Activated T-cell treated with anti-CD3 and anti-CD28 coated beads, Interleukin-2, amount 50 U/mL, for 48 hours (primary cell): ENCODE measurements at places on chromosomes 1 and 21.

DNA sequence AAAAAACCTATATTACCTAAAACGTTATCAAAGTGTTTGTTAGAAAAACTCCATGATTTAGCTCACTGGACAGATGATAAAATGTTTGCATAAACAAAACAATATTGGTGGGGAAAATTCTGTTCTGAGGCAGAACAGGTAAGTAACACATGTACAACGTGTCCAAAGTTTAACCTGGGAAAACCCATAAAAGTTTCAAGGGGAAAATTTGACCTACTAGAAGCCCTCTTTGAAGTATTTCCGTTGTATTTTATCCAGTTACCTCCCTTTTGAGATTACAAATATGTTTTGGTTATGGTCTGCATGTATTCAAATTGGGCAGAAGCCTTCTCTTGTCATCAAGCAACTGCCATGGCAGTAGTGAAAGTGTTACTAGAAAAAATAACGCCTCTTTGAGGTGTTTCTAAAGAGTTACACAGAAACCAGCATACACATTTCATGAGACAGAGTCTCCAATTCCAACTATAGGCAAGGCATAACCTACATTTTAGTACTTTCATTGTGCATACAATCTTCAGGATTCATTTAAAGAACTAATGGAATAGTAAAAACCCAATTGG is 58.0 kb upstream of the PDC start:
- no peak for DNase-seq

DNA sequence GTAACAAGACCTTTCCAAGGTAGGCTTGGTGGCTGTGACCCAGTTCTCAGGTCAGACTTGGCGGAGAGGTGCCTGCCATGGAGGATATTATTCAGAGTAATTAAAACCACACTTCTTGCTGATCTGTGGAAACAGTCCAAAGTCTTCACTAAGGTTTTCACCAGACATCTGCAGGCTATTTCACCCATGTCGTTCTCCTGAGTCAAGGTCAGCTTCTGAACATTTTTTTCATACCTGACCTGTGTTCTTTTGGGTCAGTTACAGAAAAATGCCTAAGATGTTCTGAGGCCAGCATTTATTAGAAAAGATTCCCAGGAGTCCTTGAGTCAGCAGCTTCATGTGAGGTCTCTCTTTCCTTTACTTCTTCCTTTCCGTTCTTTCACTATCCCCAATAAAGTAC is 54.9 kb downstream of the RGL1 start:
- DNase-seq, result no peak

GRCh38 chr1:200535605-200536004 is 84.9 kb downstream of the KIF14 start:
- DNase-seq, result peak; percentile 26

DNA sequence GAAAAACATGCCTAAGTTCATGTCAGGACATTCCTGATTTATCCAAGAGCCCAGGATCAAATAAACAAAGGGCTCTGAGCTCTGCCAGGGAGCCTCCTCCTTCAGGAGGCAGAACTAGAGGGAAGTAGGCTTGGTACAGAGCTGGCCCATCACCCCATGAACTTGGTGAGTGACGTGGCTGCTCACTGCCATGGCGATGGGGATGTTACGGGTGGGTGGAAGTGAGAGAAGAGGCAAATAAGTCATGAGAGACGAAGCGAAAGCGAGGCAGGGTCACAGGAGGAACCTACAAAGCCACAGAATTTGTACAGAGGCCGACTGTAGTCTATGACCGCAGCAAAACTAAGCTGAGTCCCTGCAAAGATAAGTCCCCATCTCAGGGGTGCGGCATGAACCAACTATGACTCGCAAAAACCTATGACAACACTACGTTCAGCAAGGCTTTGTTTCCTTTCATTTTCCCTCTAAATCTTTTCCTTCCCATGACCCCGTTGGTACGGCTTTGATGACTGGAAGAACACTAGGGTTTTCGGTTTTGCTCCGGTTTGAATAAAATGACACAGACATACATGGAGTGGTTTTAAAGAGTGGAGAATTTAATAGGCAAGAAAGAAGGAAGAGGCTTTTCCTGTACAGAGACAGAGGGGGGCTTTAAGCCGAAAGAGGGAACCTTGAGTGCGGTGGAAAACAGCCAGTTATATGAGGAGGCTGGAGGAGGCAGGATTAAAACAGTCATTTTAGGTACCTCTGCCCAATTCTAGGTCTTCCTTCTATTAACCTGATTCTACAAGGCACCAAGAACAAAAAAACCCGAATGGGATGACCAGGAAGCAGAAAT is 74.1 kb downstream of the CD46 start:
- DNase-seq, result peak; percentile 89

DNA sequence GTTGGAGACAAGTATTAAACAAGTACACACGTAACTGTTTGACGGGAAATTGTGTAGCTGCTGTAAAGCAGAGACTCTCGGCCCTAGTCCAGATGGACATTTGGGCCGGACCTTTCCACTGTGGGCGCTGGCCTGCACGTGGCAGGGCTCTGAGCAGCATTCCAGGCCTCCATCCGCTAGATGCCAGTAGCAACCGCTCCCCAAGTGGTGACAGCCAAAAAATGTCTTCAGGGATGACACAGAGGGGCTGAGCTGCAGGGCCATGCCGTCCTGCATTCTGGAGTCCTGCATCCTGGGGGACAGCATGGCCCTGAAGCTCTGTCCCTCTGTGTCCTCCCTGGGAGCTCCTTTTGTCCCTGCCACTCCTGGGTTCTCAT is 24.8 kb downstream of the A3GALT2 start:
- no peak for DNase-seq

DNA sequence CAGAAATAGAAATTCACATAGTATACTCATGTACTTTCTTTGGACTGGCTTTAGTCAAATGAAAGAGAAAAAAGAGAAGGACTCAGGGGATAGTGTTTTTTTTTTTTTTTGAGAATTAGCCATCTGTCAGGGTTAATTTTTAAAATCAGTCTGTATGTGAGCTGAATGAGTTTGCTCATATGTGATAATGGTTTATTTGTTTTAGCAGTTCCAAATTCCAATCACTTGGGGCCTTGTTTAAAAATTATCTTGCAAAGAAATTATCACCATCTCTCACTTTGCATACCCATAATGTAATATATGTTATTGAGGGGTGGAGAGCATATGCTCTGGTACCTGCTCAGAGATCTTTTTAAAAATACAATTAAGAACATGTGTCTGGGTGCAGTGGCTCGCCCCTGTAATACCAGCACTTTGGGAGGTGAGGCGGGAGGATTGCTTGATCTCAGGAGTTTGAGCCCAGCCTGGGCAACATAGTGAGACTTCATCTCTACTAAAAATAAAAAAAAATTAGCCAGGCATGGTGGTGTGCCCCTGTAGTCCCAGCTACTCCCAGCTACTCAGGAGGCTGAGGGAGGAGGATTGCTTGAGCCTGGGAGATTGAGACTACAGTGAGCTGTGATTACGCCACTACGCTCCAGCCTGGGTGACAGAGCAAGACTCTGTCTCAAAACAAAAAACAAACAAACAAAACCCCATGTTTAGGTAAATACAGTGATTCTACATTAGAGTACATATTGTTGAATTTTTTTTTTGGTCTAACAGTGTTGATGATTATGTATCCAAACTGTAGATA is 19.7 kb downstream of the GNAI3 start:
- DNase-seq, result no peak

DNA sequence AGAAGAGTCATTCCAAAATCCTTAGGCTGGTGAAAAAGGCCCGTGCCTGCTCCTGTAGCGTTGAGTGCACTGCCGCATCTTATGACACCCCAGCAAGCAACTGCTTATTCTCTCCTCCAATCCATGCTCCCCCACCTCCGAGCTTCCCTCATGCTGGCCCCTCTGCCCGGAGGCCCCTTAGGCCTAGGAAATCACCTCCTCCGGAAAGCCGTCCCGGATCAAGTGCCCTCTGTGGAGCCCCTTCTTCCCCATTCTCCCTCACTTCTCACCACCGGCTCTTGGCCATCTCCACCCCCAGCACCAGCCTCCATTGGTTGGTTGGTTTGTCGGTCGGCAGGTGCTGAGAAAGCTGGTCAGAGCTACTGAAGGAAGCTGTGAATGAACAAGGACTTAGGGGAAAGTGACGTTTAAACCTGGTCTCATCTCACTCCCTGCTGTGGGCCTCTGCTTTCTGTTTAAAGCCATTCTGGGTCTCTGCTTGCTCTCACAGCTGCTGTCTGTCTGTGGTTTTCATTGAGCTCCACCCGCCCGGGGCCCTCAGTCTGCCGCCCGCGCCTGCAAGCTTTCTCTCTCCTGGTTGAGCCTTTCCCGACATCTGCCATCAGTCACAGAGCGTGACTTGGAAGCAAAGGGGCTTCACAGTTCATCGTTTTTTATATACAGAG is 122.2 kb downstream of the KCNN3 start:
- DNase-seq, result peak; percentile 72

GRCh38 chr1:68293609-68294366 is 61.5 kb upstream of the WLS start:
- no peak for DNase-seq

GRCh38 chr1:115694805-115695204 is 53.0 kb downstream of the VANGL1 start:
- DNase-seq, result no peak

DNA sequence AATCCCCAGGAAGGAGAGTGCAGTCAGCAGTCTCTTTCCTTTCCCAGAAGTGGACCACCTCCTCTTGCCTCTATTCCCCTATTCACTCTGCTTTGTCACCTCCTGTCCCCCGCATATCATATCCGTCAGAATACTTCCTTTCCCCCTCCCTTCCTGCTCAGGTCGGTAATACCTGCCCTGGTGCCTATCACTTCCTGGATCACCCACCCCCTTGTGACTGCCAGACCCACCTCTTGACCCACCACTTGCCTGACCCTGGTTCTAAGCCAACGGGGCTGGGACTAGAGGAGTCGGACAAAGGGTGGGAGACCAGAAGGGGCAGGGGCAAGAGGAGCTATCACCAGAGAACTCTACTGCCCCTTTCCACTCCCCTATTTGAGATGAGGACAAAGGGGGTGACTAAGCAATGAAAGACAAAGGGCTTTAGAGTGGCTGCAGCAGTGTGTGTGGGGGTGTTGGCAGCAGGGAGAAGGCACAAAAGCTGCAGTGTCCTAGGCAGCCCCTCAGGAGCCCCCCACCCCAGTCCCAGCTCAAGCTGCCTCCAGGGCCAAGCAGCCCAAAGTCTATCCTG is 1.7 kb upstream of the ADAMTS4 start:
- peak; percentile 49 for DNase-seq

- DNase-seq, result no peak
These were observed 759 bp downstream of the AMPD2 start for GRCh38 chr1:109620401-109620791.

DNA sequence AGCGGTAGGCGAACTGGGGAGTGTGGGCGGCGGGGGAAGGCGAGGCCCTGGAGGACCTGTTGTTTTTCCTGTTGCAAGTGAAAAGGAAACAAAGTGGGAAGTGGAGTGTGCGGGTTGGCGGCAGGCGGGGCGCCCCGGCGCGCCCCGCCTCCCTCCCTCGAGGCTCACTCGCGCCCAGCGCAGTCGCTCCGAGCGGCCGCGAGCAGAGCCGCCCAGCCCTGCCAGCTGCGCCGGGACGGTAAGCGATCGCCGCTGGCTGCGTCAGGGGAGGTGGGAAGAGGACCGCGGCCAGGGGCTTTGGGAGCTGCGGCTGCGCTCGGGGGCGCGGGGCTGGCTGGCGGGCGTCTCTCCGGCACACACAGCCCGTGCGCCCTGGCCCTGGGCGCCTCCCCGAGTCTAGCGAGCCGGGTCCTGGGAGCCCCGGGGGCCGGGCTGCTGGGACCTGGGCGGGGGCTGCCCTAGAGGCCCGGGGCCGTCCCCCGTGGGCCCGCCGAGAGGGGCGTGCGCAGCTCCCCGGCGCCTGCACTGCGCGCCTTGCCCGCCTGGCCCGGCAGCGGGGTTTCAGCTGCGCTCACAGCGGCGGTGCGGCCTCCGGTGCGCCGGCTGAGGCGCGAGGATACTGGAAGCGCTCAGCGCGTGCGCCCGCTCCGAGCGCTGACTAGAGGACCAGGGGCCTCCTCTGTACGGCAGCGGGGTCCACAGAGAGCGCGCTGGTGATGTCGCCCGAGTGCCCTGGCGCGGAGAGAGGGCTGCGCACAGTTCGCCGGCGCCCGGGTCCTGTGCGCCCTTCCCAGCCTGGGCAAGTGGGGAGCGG is at the start of gene PIK3CD:
PIK3CD (plus strand) TSS at position 167 of the 814 bp plus-strand sequence. CDS start 58,725 bp downstream, outside the sequence.
- peak; percentile 66 for DNase-seq

DNA sequence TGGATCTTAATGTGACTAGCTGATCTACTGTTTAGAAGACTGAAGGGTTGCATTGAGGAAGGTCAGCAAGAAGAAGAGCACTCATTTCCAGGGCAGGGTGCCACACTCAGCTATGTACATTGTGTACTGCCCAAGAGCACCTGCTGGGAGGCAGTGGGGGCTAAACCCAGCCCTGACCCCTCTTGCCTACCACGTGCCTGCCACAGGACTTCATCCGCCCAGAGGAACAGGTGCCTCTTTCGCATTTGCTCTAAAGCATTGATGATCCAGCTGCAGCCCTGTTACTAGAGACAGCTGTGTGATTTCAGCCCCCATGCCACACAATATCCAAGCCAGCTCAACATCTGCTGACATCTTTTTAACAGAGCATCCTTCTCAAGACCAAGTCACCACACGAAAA is 341.8 kb downstream of the LMX1A start:
- DNase-seq, result no peak

DNA sequence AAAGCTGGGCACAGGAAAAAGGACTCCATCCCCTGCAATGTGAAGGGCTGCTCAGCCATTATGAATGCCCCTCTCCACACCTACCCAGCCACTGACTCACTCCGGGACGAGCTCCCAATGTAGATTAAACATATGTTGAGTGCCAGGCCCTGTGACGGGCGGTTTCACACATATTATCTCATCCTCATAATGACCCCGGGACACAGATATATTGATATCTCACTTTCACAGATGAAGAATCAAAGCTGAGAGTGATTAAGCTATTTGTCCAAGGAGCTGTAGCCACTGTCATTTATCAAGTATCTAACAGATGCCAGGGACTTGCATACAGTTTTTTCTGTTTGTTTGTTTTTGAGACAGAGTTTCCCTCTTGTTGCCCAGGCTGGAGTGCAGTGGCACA is 35.0 kb upstream of the SLC30A1 start:
- DNase-seq, result no peak

GRCh38 chr1:92968138-92969032 is 7.1 kb upstream of the DIPK1A start:
- DNase-seq, result no peak

- DNase-seq, result no peak
These were observed 92.9 kb downstream of the KIF14 start for GRCh38 chr1:200527670-200528069.

- peak; percentile 62 for DNase-seq
These were observed 69.5 kb downstream of the RHOU start for GRCh38 chr1:228804640-228805413.

GRCh38 chr1:21865943-21866706 is 54.1 kb downstream of the LDLRAD2 start:
- no peak for DNase-seq
